ENCODE measurements at places on chromosomes 16 and 17. TPM values are rescaled to one million over a fixed set of nuclear protein-coding genes. Genes with fewer than 3 reads are reported as not detected.

GRCh38 chr17:31131299-31131698 is 36.5 kb downstream of the NF1 start:
- DNase-seq, result no peak

DNA sequence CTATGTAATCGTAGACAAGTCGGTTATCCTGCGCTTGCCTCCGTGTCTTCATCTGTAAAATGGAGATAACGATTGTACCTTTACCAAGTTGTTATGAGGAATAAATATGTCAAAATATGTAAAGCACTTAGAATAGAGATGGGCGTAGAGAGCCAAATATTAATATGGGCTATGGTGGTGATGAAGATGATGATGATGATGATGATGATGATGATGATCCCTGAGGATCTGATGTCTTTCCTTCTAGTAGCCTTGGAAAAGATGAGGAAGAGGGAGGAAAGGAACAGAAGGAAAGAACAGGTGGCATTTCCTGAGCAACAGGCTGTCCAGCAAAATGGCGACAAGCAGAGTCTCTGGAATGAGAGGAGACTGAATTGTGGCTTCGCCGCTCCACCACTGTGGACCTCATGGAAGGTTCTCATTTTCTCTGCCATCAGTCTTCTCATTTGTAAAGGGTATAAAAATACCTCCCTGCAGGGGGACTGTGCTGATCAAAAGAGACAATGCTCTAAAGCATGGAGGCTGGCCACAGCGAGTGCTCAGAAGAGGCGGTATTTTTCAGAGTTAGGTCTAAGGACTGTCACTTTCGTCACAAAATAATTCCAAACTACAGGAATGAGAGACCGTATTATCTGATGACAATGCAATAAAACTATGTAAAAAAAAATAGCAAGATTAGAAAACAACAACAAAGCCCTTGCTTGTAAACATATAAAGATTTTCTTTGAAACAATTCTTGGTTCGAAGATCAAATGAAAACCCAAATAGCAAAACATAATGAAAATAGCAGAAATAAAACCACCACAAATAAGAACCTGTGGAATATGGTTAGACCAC is 17.2 kb upstream of the RCVRN start:
- DNase-seq, result no peak

The ZG16B gene
- not detected for total RNA-seq

The SYNGR3 gene
- 53.5 TPM for total RNA-seq

- no peak for DNase-seq
Measured at GRCh38 chr17:72273289-72274056, 152.7 kb downstream of the SOX9 start.

DNA sequence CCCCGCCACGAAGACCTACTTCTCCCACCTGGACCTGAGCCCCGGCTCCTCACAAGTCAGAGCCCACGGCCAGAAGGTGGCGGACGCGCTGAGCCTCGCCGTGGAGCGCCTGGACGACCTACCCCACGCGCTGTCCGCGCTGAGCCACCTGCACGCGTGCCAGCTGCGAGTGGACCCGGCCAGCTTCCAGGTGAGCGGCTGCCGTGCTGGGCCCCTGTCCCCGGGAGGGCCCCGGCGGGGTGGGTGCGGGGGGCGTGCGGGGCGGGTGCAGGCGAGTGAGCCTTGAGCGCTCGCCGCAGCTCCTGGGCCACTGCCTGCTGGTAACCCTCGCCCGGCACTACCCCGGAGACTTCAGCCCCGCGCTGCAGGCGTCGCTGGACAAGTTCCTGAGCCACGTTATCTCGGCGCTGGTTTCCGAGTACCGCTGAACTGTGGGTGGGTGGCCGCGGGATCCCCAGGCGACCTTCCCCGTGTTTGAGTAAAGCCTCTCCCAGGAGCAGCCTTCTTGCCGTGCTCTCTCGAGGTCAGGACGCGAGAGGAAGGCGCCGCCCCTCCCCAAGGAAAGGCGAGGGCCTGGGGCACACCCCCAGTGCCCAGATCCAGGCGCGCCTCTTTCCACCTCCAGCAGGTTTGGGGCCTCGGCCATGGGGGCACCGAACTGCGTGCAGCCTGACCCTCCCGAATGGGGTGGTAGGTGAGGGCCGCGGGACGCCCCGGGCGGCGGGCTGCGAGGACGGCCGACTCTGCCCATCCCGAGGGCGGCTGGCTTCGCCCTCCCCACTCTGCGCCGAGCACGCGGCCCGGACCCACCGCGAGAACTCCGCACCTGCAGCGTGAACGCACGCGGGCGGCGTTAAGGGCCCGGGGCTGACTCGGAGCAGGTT is 664 bp downstream of the HBQ1 start:
- peak; percentile 93 for DNase-seq

DNA sequence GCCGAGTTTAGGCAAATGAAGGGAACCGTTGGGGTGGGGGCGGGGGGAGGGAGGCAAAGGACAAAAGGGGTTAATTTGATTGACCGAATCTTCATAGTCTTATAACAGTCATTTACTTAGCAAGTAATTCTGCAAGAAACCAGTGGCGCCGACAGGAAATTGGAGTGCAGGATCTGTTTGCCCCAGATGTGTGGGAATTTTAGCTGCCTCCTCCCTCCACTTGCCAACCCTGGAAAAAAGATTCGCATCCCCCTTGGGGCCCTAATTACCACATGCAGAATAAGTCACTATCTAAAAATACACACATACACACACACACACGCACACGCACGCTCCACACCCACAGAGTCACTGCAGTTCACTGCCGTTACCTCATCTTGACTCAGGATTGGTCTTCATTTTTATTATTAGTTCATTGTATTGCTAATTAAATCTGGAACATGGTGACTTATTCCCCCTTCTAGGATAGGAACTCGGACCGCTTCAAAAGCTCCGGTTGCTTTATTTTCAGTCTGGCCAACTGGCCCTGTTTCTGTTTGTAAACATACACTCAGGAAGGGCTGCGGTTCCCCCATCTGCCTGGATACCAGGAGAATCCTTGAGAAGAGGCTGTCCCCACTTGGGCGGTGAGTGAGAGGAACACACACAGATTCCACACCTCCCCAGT is 241.6 kb upstream of the SALL1 start:
- peak; percentile 21 for DNase-seq

- no peak for DNase-seq
Measured at GRCh38 chr16:50267651-50268050, 1.3 kb downstream of the ADCY7 start.

GRCh38 chr17:51742571-51742970 is 415.9 kb downstream of the CA10 start:
- DNase-seq, result no peak

DNA sequence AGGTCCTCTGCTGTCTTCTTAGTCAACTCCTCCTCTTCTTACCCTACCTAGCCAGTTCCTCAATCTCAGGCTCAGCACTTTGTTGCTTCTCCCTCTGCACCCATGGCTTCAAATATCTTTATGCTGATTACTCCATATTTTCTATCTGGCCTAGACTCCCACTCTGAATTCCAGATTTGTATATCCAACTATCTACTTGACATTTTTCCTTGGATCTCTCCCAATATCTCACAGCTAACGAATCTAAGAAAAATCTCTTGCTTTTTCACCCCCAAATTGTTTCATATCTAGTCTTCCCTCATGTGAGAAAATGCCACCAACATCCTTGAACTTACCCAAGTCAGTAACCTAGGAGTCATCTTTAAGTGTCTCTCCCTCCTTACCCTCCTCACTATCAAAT is 176.4 kb upstream of the ERCC4 start:
- DNase-seq, result no peak

The GPRC5C gene
- 20.6 TPM for total RNA-seq

GRCh38 chr17:45171338-45172231 is 9.9 kb downstream of the HEXIM2 start:
- DNase-seq, result peak; percentile 73

- no peak for DNase-seq
Measured at GRCh38 chr16:85935391-85935973, 36.5 kb downstream of the IRF8 start.

- DNase-seq, result no peak
Measured at GRCh38 chr16:4324492-4325252, 8.8 kb downstream of the GLIS2 start.

The FSCN2 gene
- 0.89 TPM for total RNA-seq

DNA sequence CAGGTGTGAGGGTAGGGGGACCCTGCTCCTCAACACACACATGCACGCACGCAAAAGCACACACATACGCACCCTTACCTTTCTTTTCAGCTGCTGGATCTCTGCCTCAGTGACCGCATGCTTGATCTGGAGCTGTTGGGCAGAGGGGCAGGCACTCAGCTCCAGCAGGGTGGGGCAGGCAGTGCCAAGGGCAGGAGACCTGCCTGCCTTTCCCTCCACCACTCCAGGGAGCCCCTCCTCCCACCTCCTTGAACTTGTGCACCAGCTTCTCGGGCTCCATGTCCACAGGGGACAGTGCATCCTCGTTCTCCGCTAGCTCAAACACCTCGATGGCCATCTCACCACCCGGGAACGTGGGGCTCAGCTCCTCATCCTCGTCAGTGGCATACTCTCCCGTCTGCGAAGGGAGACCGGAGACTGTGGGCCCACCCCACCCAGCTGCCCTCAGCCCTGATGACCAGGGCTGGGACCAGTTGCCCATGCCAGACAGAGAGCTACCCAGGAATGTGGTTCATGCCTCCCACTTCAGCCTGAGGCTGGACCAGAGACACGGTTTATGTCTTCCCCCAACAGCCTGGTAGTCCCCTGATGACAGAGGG is 9.3 kb upstream of the SAMD14 start:
- DNase-seq, result no peak

GRCh38 chr17:15270628-15271381 is 5.7 kb upstream of the PMP22 start:
- DNase-seq, result no peak

DNA sequence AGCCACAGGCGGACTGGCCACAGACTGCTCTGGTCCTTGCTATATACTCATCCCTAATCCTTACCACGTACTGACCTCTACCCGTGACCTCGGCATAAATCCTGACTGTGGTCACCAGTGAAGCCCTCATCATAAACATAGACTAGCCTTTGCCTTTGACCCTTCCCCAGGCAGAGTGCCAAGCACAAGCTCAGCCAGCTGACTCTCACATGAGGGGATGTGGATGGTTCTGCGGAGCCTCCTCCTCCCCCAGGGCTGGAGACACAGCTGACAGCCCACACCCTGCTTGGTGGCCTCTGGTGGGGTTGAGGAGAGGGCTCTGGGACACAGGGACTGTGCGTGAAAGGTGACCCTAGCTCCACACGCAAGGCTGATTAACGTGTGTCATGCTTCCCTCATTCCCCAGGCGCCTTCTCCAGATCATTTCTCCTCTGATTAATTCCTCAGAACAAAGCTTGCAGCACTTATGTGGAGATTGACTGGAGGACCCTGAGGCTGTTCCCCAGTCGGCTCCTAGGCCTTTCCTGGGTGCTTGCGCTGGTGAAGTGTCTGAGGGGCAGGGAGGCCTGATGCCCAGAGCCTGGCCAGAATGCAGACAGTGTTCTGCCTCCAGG is 241.5 kb upstream of the NLRP1 start:
- DNase-seq, result no peak

- DNase-seq, result no peak
Measured at GRCh38 chr17:69874175-69874670, 200.8 kb upstream of the KCNJ16 start.

The CDH8 gene
- 11.1 TPM for total RNA-seq

The CHAD gene
- total RNA-seq, result not detected

- no peak for DNase-seq
Measured at GRCh38 chr17:47220531-47220999, 11.4 kb downstream of the MYL4 start.

- DNase-seq, result no peak
Measured at GRCh38 chr16:4140652-4141051, 24.4 kb upstream of the ADCY9 start.

The CDH11 gene
- 10.1 TPM for total RNA-seq

- DNase-seq, result no peak
Measured at GRCh38 chr17:56890906-56891674, 22.8 kb downstream of the TRIM25 start.

GRCh38 chr17:38746849-38747462 is 1.2 kb downstream of the PCGF2 start:
- DNase-seq, result no peak

GRCh38 chr17:9576521-9577372 is at the start of gene CFAP52:
CFAP52 (plus strand) TSS chr17:9576642; CDS start chr17:9576696, 54 bp downstream.
- DNase-seq, result peak; percentile 85

The ABCC12 gene
- not detected for total RNA-seq
